ENCODE measurements at places on chromosomes 6 and 20. TPM values are rescaled to one million over a fixed set of nuclear protein-coding genes. Genes with fewer than 3 reads are reported as not detected.

Gene SLC17A3
- total RNA-seq = not detected

Gene EPPIN
- not detected for total RNA-seq

Gene PRR18
- not detected for total RNA-seq

Gene ADGRG6
- 0.37 TPM for total RNA-seq

Gene WFDC10B
- not detected for total RNA-seq

Gene NHLRC1
- 2.0 TPM for total RNA-seq

Gene IP6K3
- not detected for total RNA-seq

Gene HMGCLL1
- under 0.01 TPM for total RNA-seq

Gene TRDN
- not detected for total RNA-seq

Gene RAET1L
- not detected for total RNA-seq

Gene ASIP
- total RNA-seq = not detected

Gene RSPO3
- not detected for total RNA-seq

Gene UBD
- not detected for total RNA-seq

Gene RAD21L1
- not detected for total RNA-seq

Gene DEFB124
- not detected for total RNA-seq

Gene DNMT3B
- total RNA-seq = 4.0 TPM

Gene CCM2L
- not detected for total RNA-seq

Gene RNF39
- not detected for total RNA-seq

Gene MYCT1
- not detected for total RNA-seq

Gene HLA-DPA1
- 7.0 TPM for total RNA-seq

Gene OR2H1
- total RNA-seq = not detected

Gene FLRT3
- total RNA-seq = 0.78 TPM

Measured in subcutaneous preadipocyte (primary cell).